ENCODE measurements at places on chromosomes 16 and 17.

DNA sequence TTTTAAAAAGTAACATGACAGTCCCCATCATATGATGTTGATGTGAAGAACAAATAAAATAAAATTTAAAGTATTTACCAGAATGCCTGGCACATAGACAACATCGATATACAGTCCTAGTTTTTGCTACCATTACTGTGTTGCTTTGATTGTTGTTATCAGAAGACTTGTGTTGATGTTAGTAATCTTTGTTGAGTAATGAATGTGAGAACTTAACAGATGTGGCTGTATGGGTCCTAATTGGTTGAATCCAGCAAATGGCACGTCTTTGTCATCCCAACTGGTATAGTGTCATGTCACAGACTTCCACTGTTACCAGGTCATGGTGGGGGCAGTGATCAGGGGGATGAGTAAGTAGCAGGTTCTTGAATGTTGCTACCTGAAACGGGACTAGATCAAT is 1151.4 kb upstream of the CDH8 start:
- no peak for DNase-seq

GRCh38 chr17:70879401-70879800 is 710.1 kb downstream of the KCNJ2 start:
- DNase-seq, result no peak

GRCh38 chr17:46763416-46763815 is 55.1 kb downstream of the WNT3 start:
- no peak for DNase-seq

GRCh38 chr16:14369734-14370598 is 260.1 kb downstream of the PARN start:
- DNase-seq, result no peak

GRCh38 chr17:4872786-4873185 is 26.6 kb upstream of the C17orf107 start:
- DNase-seq, result no peak

- DNase-seq, result no peak
Measured at GRCh38 chr16:9124908-9125584, 33.6 kb downstream of the HAPSTR1 start.

- no peak for DNase-seq
Measured at GRCh38 chr17:31591924-31592323, 200.4 kb downstream of the RAB11FIP4 start.

- no peak for DNase-seq
Measured at GRCh38 chr17:55402374-55402773, 19.3 kb downstream of the MMD start.

DNA sequence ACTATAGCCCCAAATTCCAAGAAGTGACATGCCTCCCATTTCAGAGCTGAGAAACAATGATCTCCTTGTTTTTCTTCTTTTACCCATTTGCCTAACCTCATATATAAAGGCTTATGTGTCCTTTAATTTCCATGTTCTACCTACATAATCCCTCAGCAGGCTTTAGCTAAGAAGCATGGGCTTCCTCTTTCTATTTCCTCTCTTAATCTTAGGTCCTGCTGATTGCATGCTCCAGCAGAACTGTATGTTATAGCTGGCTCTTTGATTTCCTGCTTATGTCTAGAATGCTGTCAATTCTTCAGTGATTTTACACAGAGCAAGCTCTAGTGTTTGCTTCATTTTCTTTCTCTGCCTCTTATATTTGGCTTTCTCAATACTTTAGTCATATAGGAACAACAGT is 151.7 kb upstream of the COX10 start:
- DNase-seq, result no peak

GRCh38 chr16:51696376-51696775 is 545.3 kb upstream of the SALL1 start:
- no peak for DNase-seq

- peak; percentile 36 for DNase-seq
Measured at GRCh38 chr16:31400191-31400590, 7.1 kb downstream of the ITGAD start.

DNA sequence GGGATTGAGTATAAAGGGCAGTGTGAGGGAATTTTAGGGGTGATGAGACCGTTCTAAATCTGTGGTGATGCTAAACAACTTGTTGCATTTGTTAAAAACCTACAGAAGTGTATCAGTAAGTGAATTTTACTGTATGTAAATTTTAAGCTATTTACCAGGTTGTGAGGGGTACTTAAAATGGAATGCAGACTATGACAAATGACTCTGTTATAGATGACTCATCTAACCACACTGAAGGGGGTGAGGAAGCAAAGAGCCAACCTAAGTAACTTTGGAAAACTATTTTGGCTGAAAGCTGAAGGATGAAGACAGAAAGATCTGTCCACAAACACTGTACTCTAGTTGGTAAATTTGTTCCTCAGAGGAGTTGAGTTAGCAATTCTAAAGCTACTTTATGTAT is 5.3 kb upstream of the MKS1 start:
- no peak for DNase-seq

GRCh38 chr16:11726008-11726407 is 16.6 kb downstream of the TXNDC11 start:
- DNase-seq, result no peak

- no peak for DNase-seq
Measured at GRCh38 chr16:54411544-54411943, 125.0 kb upstream of the IRX3 start.

GRCh38 chr16:71853413-71853812 is 7.6 kb downstream of the ATXN1L start:
- DNase-seq, result no peak

DNA sequence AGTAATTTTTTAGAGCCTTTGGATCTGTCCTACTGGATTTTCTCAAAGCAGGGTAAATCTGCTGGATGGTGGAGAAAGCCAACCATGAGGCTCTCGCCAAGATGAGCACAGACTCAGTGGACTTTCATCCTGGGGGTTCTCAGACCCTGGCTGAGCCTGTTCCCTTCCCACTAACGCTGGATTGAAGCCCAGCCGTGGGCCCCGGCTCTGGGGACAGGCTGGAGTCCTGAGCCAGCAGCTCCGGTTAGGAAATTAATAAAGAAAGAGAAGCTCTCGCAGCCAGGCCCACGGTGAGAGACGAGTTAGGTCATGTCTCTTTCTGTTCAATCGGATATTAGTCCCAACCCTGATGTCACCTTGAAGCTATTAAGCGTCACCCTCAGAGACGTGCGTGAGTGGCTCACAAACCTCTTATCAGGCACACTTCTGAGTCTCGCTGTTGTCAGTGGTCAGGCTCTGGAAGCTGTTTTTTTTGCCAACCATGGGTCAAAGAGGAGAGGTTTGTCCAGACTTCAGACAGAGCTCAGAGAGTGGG is 27.1 kb downstream of the MEOX1 start:
- DNase-seq, result no peak

DNA sequence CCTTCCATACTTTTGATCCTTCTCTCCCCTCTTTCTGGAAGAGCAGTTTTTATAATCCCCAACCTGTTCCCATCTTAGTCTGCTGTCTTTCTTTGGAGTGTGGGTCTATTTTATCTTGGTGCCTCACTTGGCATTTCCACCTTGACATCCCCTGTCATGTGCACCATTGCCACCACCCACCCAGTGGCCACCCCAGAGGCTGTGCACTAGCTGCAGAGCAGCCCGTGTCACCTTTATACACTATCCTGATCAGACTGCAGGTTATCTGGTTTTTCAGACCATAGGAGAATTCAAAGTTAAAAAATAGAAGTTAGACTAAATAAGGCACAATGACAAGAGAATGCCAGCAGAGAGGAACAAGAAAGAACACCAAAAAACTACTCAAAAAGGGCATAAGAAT is 43.8 kb downstream of the TANGO6 start:
- no peak for DNase-seq

GRCh38 chr17:66135219-66135618 is 56.7 kb downstream of the CEP112 start:
- no peak for DNase-seq

- no peak for DNase-seq
Measured at GRCh38 chr17:79778504-79779083, 646 bp downstream of the CBX2 start.

GRCh38 chr16:2029350-2029749 is 2.6 kb downstream of the NHERF2 start:
- no peak for DNase-seq

DNA sequence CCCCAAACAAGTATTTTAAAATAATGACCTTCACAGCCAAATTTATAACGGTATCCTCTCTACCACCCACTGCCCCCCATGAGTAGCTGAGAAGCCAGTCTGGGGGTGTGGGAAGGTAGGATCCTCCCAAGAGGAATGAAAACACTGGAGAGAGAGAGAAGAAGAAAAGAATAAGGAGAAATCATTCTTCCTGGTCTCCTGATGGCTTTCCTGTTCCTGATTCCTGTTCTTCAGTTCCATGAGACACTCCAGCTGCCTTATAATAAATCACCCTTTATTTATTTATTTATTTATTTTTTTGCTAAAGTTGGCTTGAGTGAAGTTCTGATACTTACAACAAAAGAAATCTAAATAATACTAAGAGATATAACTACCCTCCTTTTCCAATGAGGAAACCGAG is 56.4 kb upstream of the FAM20A start:
- DNase-seq, result no peak

DNA sequence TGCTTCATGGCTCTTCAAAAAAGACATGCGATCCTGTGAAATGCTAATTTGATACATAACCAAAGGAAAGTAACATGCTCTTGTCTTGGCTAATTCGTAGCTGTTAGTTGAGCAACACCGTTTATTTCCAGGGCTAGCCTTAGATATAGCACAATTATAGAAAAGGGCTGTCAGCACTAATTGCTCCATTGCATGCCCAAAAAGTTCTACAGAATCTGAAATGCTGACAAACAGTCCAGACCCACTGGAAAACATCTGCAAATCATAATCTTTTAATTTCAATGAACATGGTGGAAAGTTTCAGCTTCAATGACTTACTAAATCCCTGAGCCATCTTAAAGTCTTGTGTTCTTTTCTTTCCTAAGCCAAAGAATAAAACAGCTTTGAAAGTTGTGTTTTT is 42.9 kb upstream of the NUDT7 start:
- DNase-seq, result no peak

- no peak for DNase-seq
Measured at GRCh38 chr16:80019395-80019794, 418.9 kb upstream of the MAF start.

DNA sequence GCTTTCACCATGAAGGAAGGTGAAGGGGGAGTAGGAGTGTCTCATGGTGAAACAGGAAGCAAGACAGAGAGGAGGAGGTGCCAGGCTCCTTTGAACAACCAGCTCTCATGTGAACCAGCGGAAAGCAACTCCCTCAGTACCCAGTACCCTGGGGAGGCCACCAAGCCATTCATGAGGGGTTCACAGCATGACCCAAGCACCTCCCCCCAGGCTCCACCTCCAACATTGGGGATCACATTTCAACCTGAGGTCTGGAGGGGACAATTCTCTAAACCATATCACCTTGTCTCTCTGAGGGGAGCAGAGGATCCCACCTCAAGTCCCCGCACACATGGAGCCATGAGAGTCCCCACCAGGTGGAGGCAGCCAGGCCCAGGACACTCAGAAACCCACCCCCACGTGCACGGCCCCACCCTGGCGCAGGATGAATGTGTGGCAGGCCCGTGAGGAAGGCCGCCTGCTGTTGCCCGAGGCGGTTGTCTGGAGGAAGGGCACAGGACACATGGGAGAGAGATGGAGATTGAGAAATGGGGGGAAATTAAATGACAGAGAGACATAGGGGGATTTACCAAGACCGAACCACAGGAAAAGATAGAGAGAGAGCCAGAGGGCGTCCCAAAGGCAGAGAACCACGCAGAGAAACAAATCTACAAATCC is 85.9 kb downstream of the TMEM132E start:
- DNase-seq, result no peak

DNA sequence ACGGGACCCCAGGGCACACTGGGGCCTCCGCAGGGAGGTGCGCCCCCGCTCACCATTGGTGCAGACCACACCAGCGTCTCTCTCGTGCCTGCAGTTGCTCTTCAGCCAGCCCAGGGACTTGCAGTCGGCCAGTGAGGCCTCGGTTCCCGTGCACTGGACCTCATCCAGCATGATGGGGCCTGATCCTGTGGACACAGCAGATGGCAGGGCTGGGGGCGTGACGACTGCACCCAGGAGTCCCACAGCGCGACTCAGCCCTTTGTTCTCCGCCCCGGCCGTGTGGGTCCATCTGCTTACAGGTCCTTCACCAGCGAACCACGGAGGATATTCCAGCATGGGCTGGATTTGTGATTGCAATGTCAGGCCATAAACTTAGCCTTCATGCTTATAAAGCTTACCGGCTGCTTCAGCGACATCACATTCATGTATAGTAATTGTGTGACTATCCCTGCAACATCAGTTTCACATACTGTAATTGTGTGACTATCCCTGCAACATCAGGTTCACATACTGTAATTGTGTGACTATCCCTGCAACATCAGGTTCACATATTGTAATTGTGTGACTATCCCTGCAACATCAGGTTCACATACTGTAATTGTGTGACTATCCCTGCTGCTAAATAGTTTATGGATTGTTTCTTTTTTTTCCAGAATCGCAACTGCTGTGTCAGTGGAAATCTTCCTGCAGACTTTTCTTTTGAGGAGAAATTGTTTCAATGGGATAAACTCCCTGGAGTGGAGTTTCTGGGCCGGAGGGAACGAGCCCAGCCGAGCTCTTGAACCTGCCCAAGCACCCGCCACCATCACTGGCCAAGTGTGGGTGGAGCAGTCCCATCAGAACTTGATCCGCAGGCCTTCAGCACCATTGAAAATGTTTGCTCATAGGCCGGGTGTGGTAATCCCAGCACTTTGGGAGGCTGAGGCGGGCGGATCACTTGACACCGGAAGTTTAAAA is 4.8 kb downstream of the LGALS3BP start:
- peak; percentile 34 for DNase-seq

DNA sequence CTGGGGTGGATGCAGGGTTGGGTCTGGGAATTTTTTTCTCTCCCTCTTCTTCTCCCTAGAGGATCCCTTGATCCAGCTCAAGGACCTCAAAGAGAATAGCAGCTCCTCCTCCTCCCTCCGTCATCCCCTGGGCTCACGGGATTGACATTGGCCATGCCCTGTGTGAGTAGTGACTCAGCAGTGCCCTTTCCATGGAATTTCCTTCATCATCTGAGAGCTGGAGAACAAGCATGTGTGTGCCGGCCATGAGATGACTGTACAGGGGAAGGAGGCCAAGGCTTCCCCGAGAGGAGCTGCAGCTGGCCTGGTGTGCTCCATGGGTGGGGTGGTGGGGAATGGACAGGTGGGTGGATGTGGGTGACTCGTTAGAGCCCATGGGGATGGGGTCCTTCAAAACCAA is 8.9 kb upstream of the WSCD1 start:
- DNase-seq, result no peak

- no peak for DNase-seq
Measured at GRCh38 chr16:86090461-86091170, 191.7 kb downstream of the IRF8 start.

DNA sequence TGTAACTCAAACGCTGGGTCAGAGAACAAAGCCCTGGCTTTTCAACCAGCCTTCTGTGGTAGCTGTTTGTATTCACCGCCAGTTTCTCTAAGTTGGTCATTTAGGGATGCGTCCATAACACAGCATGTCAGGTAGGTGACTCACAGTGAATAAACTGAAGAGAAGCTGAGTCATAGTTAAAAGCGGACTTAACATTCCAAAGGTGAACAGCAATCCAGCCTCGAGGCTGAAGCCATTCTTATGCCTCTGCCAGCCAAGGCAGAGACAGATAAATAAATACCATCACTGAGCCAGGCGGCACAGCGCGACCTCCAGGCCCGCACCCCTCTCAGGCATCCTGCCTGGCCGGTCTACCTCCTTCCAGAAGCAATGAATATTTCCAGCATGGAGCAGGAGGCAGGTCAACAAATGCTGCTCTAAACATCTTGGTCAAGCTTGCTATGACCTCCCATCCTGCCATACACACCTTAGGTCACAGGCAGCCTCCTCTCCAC is 12.4 kb upstream of the CACNG4 start:
- no peak for DNase-seq
